Aorta (tissue), 5 donors: ENCODE measurements at places on chromosomes 4 and X. TPM values are rescaled to one million over a fixed set of nuclear protein-coding genes. Genes with fewer than 3 reads are reported as not detected.
A peak's percentile ranks its signal among the peaks of the same experiment; 100 is the strongest.

GRCh38 chr4:72255269-72255668 lies 223.5 kb downstream of the NPFFR2 start:
- DNase-seq, result no peak

DNA sequence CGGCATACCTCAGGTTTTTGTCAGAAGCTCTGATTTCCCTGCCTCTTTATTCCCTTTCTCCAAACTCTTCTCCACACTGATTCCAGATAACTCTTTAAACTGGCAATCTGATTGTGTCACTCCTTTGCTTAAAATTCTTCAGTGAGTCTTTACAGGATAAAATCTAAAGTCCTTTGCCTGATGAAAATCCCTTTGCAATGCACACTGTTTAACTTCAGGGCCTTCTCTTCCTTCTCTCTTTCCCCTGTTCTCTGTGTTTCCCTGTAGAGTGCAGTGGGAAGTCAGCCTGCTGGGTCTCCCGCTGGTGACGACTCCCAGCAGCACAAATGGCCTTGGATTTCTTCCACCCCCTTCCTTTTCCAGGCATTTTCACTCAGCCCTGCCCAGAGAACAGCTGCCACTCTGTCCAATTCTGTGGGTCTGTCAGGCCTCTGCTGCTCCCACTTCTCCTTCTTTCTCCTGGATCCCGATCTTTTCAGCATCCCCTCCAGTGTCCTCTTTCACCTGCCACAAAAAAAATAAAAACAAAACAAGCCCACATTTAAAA lies 189.9 kb upstream of the NWD2 start:
- no peak for DNase-seq

DNA sequence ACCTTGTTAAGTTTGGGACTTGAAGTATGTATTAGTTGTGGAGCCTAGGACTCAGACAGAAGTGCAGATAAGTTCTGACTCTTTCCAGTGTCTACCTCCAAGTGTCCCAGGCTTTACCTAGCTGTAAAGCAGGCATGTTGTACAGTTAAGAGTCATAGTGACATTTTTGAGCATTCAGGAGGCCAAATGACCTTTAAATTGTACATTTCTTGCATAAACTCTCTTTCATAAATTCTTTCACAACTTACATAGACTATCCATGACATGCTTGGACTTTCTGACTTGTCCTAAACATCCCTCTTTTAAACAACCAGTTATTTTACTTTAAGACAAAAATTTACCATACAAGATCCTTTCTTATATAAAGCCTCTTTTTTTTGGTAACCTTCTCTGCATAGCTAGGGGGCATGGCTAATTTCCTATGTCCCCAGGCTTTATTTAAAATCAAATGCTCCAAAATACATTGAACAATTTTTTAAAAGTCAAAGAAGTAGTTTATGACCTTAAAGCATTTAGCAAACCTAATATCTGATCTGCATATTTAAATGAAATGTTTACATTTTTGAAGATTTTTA lies 40.1 kb upstream of the UGT8 start:
- no peak for DNase-seq

ZNF41 gene
- total RNA-seq, result 8.8 TPM

GRCh38 chrX:133645256-133645655 lies 230.0 kb upstream of the GPC4 start:
- DNase-seq, result no peak

TMEM154 gene
- total RNA-seq, result 5.4 TPM

DNA sequence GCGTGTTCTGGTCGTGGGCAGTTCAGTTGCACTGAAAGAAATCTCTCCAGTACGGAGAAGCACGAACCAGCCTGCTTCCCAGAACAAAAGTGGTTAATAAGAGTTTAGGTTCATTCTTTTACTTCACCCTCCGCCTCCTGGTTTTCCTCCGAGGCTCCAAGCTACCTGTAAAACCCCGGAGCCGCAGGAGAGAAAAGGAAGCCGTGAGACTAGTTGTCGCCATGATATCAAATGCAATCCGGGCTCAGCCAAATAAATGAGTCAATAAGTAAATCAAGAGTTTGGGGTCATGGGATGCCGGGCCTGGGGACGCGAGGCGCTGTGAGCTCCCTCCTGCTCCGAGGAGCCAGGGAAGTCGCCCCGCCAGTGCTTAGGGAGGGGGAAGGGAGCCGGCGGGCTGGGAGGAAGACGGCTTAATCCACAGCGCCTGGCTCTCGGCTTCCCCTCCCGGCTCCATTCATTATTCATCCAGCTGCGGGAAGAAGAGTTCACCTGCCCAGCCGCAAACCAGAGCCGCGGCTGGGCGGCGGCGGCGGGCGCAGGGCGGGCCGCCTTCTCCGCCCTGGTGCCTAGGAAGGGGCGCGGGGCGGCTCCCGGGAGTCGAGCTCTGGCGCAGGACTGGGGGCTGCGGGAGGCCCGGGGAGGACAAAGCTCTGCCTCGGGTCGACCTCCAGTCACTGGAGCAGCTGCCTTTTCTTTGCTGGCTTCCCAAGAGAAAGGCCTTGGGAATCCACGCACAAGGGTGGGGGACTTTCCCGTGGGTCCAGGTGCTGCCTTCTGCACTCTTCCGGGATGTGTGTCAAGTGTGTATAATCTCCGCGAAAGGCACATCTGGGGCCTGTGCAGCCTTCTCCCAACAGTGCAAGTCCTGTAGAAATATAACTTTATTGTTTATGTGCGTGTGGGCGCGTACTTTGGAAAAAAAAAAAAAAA lies 1.7 kb downstream of the FRAS1 start:
- DNase-seq, result peak; percentile 79

CXorf65 gene
- not detected for total RNA-seq

- DNase-seq, result no peak
Observed at GRCh38 chr4:179750374-179750773, 2308.1 kb upstream of the AGA start.

DNA sequence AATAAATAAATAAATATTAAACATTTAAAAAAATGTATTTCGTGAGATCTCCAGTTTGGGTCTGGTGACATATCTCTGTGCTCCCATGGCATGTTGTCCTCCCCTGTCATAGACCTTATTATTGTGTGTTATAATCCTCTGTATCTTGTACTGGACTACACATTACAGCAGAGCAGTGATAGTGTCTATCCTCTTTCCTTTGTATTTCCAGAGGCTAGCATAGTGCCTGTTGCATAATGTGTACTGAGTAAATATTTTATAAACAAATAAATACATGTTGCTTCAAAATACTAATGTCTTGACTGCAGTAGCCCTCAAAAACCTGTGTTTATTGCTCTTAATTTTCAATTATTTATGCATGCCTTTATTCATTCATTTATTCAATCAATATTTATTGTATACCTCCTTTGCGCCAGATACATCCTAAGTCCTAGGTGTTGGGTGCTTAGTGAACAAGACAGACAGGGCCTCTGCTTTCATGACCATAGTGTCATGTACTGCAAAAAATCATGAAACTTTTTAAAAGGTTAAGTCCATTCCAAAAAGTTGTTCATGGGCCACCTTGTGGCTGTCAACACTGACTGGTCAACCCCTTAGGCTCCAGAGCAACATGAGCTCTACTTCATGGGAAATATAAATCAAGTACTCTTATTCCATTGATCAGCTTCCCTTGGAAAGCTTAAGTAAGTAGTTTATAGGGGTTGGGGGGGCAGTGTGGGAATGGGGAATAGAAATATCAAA lies 303.9 kb downstream of the IQCM start:
- DNase-seq, result no peak

F9 gene
- total RNA-seq, result not detected

DNA sequence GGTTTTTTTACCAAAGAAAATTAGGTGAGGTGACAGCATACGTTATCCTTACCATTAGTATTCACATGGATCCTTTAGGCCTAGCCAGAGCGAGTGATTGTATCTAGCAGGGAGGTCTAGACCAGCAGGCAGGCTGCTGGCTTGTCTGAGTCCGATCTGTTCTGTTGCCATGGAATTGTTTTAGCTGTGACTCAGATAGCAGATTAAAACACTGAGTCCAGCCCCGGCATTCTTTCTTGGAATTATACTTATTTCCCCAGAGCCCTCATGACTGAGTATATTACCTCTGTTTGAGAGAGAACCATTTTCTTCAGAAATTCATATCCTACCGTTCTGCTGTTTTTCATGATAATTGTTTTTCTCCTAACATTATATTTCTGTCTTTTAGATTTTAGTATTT lies 37.4 kb downstream of the OCRL start:
- DNase-seq, result peak; percentile 55

HOPX gene
- total RNA-seq, result 6.8 TPM

DNA sequence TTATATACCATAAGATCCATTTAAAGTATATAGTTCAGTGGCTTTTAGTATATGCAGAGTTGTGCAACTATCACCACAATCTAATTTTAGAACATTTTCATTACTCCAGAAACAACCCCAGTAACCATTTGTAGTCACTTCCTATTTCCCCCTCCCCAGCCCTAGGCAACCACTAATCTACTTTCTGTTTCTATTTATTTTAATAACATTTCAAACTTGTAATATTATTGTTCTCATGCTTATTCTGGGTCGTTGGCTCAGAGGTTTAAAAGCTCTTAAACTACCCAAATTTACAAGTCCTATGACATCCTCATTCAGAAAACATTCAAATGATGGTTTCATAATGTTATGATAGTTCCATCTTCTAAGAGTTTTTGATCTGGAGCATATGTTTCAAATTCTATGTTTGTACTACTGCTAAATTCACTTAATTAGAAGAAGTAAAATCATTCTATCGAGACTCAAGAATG lies 18.4 kb downstream of the XIAP start:
- DNase-seq, result no peak

CFAP47 gene
- 0.09 TPM for total RNA-seq
